Activated CD4-positive, alpha-beta T cell treated with anti-CD3 and anti-CD28 coated beads, Interleukin-2, amount 10 ng/mL, durations not matched to agents 7 days and 5 days (primary cell): ENCODE measurements at places on chromosomes 1 and 21.
A peak's percentile ranks its signal among the peaks of the same experiment; 100 is the strongest.

DNA sequence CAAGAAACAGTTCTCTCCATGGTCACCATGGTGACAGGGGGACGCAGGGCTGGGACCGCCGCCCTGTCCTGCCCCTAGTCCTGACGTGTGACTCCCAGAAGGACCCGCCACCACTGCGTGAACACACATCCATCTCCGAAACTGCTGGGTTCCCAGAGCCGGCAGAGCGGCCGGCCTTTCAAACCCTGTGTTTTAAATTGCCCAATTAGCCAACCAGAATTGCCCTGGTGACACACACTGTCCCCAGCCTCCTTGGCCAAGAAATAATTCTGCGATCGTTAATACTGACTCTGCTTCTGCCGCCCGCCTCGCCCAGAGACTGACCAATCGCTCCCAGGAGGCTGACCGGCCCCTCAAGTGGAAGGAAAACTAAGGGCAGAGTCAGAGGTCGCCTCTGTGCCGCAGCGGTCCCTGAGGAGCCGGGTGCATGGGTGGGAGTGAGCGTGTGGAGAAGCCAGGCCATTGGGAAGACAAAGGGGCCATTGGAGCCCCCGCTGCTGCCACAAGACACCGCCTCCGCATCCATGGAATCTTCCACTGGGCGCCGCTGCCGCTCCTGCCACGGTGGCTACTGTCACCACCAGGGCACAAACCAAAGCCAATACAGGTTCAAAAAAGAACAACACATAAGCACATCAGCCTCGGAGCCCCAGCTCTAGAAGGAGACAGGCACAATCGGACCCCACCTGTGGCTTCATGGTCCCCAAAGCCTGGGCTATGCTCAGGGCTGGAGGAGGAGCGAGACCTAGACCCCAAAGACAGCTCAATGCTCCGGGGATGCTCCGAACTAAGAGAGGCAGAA is 273.2 kb downstream of the NPHP4 start:
- no peak overlapping the region for H3K4me3 ChIP-seq
- H3K36me3 ChIP-seq: no peaks in the 10 kb centered on the region
- H3K27me3 ChIP-seq: peaks cover 8% of the 10 kb centered on the region
- H3K4me1 ChIP-seq: no peaks in the 10 kb centered on the region
- DNase-seq: no peak
- H3K27ac ChIP-seq: no peak overlapping the region

DNA sequence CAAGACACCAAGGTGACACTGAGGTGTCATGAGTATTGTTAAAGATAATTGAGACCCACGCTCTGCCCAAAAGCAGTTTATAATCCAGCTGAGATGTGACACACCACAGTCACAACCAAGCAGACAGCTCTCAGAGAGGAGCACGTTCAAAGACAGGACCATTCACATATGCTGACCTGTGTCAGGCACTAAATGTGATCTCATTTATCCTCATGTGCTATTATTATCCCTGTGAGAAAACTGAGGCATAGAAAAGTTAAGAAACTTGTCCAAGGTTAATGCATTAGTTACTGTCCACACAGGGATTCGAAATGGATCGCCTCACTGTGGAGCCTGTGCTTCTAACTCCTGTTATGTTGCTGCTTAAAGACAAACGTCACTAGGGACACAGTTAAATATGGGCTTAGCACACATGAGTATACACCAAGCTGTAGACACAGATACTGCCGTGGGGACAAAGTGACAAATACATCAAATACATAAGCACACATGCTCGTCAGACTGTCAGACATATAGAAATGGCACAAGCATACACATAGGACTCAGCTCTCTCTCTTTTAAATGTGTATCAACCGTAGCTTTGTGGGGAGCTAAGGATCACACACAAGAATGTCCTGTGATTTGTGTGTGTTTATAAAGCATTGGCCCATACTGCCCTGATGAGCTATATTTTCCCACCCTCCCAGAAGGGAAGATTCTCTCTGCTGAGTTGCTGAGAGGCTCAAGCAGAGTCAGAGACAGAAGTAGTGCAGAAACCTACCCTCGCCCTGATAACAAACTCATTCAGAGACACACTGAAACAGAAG is 3.5 kb upstream of the IGSF8 start:
- no peak overlapping the region for H3K27ac ChIP-seq
- no peaks in the 10 kb centered on the region for H3K36me3 ChIP-seq
- peaks cover 33% of the 10 kb centered on the region for H3K4me1 ChIP-seq

DNA sequence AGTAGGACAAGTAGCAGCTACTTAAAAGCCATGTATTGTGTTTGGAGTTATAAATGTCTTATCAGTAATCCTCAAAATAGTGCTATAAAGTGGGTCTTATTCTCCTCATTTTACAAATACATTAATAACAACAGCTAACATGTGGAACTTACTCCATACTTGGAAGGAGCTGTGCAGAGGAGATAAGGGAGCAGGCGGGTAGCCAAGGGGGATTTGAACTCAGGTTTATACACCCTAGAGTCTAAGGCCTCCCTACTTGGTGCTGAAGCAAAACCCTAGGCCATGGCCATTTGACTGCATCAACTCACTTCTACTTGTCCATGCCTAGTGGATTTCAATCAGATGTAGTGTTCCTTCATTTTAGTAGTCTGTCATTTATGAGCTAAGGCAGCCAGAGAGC is 72.1 kb downstream of the LMO4 start:
- peaks cover 24% of the 10 kb centered on the region for H3K27me3 ChIP-seq
- H3K27ac ChIP-seq: no peak overlapping the region
- H3K36me3 ChIP-seq: no peaks in the 10 kb centered on the region
- peaks cover 25% of the 10 kb centered on the region for H3K4me1 ChIP-seq

GRCh38 chr21:46626536-46626935 is 8.9 kb upstream of the PRMT2 start:
- peaks cover 30% of the 10 kb centered on the region for H3K36me3 ChIP-seq
- H3K27me3 ChIP-seq: peaks cover 10% of the 10 kb centered on the region
- peak overlapping the region; percentile 79 for H3K27ac ChIP-seq
- peak; percentile 54 for DNase-seq
- H3K4me3 ChIP-seq: no peak overlapping the region

DNA sequence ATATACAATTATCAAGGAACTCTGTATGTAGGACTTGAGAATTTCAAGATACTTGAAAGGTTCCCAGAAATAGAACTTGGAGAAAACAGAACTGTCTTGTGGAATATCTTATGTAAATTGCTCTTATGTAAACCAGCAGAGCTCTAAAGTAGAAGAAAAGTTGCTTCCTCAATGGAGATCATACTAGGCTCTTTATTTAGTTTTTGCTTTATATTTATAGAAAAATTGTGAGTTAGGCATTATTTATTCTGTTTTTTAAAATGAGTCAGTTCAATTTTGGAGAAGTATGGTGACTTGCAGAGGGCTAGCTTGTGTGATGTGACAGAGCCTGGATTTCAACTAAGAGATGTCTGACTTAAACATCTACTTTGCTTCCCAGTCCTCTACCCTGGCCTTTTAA is 40.4 kb downstream of the ATP6V1G3 start:
- no peak overlapping the region for H3K27ac ChIP-seq
- no peaks in the 10 kb centered on the region for H3K27me3 ChIP-seq
- H3K36me3 ChIP-seq: peaks cover 4% of the 10 kb centered on the region
- no peak for DNase-seq
- peaks cover 3% of the 10 kb centered on the region for H3K4me1 ChIP-seq

- no peak for DNase-seq
- H3K36me3 ChIP-seq: peaks cover 35% of the 10 kb centered on the region
- H3K27ac ChIP-seq: no peak overlapping the region
- no peak overlapping the region for H3K4me3 ChIP-seq
- H3K27me3 ChIP-seq: no peaks in the 10 kb centered on the region
These were observed 6.2 kb downstream of the TMEM59 start for GRCh38 chr1:54046671-54047383.

- H3K27me3 ChIP-seq: peaks cover 21% of the 10 kb centered on the region
- no peak overlapping the region for H3K4me3 ChIP-seq
- no peaks in the 10 kb centered on the region for H3K36me3 ChIP-seq
- no peak overlapping the region for H3K27ac ChIP-seq
These were observed 41.3 kb upstream of the TACSTD2 start for GRCh38 chr1:58618303-58618702.

- H3K27me3 ChIP-seq: peaks cover 22% of the 10 kb centered on the region
- no peak overlapping the region for H3K27ac ChIP-seq
- no peaks in the 10 kb centered on the region for H3K36me3 ChIP-seq
- peaks cover 7% of the 10 kb centered on the region for H3K4me1 ChIP-seq
These were observed 3.8 kb upstream of the EEIG2 start for GRCh38 chr1:108556066-108556465.

DNA sequence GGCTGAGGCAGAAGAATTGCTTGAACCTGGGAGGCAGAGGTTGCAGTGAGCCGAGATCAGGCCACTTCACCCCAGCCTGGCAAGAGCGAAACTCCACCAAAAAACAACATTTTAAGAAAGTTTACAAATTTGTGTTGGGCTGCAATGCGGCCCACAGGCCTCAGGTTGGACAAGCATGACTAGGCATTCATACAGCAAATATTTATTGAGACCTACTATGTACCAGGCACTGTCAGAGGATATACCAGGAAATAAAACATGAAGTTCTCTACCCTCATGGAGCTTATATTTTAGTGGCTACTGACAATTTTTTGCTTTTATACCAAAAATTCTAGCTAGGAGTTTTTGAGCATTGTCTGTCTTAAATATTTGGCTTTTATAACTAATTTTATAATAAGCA is 23.7 kb downstream of the GNB1 start:
- DNase-seq: no peak
- H3K4me3 ChIP-seq: no peak overlapping the region

DNA sequence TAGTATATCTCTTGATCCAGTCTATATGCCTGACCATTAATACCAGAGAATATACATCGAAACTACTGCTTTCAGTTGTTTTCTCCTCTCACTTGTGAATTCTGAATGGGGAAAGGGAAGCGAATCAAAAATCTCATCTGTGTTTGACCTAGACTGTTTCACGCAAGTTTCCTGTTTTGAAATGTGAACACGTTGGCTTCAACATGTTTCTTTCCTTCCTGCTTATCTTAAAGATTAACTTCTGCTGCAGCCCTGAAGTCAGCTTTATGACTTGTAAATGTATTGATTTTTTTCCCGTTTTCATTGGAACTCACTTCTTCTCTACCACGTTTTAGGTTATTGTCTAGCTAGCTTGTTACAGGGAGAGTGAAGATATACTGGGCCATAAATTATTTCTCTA is 49.9 kb downstream of the SNX27 start:
- DNase-seq: no peak
- H3K4me3 ChIP-seq: no peak overlapping the region
- peaks cover 26% of the 10 kb centered on the region for H3K36me3 ChIP-seq
- H3K27me3 ChIP-seq: no peaks in the 10 kb centered on the region
- H3K27ac ChIP-seq: peak overlapping the region; percentile 37

- peak; percentile 43 for DNase-seq
- H3K27ac ChIP-seq: no peak overlapping the region
- no peak overlapping the region for H3K4me3 ChIP-seq
These were observed 10.2 kb downstream of the EEIG2 start for GRCh38 chr1:108570128-108570527.

GRCh38 chr1:89669441-89669840 is 36.5 kb downstream of the LRRC8C start:
- no peak for DNase-seq
- H3K36me3 ChIP-seq: peaks cover 76% of the 10 kb centered on the region
- no peak overlapping the region for H3K4me3 ChIP-seq
- peaks cover 91% of the 10 kb centered on the region for H3K4me1 ChIP-seq

DNA sequence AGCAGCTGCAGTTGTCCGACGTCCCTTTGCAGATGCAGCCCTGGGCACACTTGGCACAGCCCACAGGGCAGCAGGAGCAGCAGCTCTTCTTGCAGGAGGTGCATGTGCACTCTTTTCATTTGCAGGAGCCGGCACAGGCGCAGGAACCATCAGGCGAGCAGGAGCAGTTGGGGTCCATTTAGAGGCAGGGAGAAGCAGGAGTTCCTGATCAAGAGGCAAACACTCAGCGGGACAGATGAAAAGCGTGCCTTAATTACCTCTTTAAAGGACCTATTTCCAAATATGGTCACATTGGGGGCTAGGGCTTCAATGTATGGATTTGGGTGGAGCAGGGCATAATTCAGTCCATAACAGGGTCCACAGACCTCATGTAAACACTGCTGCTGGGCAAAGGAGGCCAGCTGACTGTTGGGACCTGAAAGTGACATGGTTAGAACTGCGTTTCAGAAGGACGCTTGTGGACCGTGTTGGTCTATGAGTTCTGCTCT is 4.3 kb upstream of the CPLANE2 start:
- no peak overlapping the region for H3K27ac ChIP-seq
- no peak overlapping the region for H3K4me3 ChIP-seq
- no peak for DNase-seq

DNA sequence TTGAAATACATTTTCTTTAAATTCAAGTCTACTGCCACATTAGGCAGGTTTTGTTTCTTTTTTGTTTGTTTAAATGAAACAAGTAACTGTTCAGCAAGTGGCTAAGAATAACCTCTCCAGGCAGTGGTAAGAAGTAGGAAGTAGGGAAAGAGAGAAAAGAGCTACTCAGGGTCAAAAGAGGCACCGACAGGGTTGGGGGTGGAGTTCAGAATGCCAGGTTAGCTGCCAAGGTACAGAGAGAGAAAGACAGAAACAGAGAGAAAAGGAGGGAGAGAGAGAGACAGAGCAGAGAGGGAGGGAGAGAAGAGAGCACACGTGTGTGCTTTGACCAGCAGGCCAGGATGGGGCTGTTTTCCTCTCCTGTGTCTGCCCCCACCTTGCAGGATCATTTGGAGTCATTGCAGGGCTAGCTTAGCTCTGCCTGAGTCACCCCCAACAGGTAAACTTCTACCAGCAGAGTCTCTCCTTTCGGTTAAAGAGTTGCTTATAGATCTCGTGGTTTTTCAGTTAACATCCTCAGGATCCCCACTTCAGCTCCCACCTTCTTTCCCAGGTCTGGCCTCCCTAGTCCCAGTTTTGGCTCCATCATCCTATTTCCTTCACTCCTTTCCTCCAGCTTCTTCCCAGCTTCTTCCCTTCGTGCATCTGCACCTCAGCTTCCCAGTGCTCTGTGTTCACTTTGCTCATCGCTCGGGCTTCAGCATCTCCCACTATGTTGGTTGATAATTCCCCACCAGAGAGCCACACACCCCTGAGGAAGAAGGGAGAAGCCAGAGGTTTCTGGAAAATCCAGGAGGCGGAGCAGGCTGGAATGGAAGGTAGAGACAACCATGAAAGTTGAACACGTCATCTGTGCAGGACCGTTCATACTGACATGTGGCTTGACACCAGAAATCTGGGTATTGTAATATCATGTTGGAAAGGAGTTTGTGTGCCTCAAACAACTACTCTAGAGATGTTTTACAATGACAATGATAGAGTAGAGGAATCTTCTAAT is 21.8 kb upstream of the RAB4A start:
- peaks cover 3% of the 10 kb centered on the region for H3K27me3 ChIP-seq
- peaks cover 47% of the 10 kb centered on the region for H3K4me1 ChIP-seq
- peaks cover 7% of the 10 kb centered on the region for H3K36me3 ChIP-seq
- DNase-seq: no peak

GRCh38 chr21:33543505-33544129 is 779 bp downstream of the SON start:
- peaks cover 39% of the 10 kb centered on the region for H3K4me1 ChIP-seq
- DNase-seq: peak; percentile 71
- peak overlapping the region; percentile 98 for H3K27ac ChIP-seq
